ENCODE measurements at places on chromosomes 1 and 21.

- DNase-seq = no peak
Observed at GRCh38 chr1:77803371-77803770, 23.9 kb downstream of the MIGA1 start.

DNA sequence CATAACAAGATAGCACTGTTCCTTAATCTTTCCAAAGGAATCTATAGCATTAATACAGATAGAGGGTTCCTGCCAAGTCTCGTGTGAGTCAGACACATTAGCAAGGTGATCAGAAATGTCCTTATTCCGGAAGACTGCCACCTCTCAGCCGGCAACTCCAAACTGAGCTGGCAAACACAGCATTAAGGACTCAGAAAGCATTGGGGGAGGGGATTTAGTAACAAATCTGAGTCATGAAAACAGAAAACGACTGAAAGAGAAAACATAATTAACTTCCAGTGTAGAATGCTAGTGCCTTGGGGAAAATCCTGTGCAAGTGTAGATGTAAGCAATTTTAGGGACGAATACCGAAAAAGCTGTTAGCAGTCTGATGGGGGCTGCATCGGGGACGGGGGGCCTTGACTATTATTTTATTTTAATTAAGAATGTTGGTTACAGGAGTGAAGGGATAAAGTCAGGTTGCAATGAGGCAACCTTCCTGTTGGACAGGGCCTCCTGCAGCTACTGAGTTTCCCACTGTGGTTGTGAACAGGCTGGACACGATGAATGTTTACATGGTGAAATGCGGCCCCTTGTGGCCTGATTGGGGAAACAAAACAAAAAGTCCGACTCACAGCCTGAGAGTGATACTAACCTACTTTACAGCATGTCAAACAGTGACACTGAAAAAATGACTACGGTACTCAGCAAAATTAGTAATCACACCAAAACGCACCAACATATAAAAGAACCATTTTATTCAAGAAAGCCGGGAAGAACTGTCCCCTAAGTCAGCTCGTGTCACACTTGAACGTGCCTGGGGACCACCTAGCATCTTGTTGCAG is 20.7 kb downstream of the MIS18A start:
- peak; percentile 76 for DNase-seq

- DNase-seq = no peak
Observed at GRCh38 chr1:8782001-8782620, 35.3 kb downstream of the RERE start.

GRCh38 chr1:114010433-114011184 is 31.3 kb downstream of the OLFML3 start:
- no peak for DNase-seq

DNA sequence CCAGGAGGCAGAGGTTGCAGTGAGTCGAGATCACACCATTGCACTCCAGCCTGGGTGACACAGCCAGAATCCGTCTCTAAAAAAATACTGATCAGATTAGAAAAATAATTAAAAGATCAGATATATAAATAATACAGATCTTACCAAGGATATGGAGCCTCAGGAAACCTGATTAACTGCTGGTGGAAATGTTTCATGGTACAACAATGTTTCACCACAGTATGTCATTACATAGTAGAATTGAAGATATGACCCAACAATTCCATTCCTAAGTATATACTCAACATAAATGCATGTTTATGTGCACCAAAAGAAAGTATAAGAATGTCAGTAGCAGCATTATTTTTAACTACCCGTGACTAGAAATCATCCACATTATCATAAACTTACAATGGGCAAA is 41.7 kb downstream of the CD53 start:
- no peak for DNase-seq

DNA sequence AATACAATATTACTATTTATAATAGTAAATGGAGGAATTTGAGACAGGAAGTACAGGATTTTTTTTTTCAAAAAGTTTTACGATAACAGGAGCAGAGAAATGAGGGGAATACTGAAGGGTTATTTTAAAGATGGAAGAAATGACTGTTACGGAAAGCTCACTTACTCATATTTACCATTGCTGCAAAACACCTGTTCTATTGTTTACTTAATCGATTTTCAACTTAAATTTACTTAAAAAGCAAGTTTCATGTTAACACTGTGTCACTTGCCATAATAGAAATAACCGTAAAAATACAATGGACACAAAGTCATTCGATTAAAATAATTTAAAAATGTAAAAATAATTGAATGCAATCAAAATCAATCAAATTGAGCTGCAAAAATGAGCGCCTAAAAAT is 3.4 kb upstream of the EXO1 start:
- DNase-seq = no peak

- DNase-seq = peak; percentile 50
Observed at GRCh38 chr1:61051719-61052394, 30.5 kb upstream of the NFIA start.

DNA sequence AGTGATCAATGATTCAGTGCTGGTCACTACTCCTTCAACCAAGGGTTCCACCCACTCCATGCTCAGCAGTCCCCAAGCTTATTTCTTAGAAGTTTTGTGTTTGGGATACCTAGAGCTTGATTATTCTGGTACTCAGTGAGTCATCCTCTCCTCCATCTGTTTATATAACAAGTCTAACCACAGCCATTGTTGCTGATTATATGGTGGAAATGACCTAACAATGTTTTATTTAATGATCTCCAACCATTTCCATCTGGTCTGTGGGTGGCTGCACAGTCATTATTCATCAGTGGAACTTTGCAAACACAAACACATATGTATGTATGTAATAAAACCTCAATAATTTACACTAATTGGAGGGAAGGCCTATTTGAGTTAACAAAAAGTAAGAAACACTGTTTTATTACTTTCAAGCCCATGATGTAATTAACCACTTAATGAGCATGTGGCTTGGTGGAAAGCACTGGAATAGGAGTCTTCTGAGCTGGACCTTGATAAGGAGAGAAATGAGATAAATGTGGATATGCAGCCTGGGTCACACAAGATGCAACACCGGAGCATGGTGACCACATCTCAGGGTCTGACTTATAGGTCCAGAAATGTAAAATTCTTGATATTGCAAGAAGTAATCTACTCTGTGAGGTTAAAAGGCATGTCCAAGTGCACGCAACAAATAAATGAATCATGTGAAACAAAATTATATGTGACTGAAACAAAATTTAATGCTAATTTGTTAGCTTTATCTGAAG is 99.0 kb upstream of the WLS start:
- no peak for DNase-seq

DNA sequence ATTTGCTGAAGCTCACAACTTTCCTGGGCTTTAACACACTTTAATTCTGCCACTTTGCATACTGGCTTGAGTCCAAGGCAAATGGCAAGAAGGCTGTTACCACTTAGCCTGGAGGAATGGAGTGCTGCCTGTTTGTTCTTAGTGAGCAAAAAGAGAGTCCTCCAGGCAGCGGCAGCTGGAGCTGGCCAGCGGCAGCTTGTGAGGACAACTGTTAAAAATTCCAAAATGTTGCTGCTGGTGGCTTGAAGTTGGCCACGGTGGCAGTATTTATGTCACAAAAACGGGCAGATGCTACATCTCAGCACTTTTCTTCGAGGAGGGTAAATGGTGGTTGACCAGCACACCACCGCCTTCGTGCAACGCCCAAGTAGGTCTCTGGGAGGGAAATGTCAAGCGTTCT is 27.3 kb downstream of the STPG1 start:
- DNase-seq = peak; percentile 2

GRCh38 chr1:183209533-183210158 is 23.6 kb downstream of the LAMC2 start:
- peak; percentile 45 for DNase-seq

GRCh38 chr1:185054365-185055060 is 9.2 kb downstream of the RNF2 start:
- no peak for DNase-seq

DNA sequence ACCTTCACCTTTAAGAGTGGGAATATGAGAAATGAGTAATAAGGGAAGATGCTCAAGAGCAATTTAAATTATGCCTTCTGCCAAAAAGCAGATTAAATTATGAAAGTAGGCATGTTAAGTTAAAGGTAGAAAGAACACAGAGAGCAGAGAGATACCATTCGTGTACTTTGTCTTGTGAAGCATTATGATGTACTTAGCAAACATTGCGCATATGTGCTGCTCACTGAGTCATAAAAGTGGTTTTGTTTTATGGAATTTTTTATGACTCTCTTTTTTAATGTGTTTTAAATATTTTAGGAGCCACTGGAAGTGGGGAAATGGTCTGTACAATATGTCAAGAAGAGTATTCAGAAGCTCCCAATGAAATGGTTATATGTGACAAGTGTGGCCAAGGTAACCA is 35.3 kb downstream of the MTF2 start:
- DNase-seq = no peak

DNA sequence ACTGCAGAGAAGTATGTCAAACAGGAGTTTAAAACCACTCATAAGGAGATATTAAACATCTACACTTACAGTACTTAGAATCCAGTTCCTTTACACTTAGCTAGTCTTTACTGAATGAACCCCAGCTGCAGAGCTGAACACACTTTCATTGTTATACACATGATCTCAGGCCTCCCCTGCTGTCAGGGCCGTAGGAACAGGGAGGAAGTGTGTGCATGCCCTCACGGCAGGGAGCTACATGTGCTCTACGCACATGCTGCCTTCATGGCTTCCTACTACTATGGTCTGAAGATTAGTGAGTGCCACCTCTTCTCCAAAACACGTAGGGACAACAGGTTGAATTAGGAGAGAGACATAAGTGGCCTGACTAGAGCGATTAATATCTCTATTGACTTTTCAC is 191.5 kb downstream of the SIPA1L2 start:
- no peak for DNase-seq

DNA sequence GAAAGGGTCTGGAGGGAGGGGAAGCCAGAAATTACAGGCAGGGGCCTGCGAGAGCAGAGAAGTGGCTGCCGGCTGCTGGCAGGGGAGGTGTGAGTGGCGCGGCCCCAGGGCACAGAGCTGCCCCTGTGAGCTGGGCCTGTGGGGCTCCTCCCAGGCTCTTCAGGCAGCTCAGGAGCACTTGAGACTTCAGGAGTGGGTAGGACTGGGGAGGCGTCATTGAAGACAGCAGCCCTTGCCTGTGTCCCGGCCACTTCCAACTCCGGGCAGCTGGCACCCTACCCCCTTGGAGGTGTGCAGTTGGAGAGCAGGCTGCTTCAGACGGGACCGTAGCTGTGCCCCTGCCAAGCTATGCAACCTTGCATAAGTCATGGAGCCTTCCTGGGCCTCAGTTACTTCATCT is 87.5 kb upstream of the ACTL8 start:
- peak; percentile 24 for DNase-seq

- DNase-seq = no peak
Observed at GRCh38 chr1:179761846-179762640, 19.0 kb downstream of the FAM163A start.

DNA sequence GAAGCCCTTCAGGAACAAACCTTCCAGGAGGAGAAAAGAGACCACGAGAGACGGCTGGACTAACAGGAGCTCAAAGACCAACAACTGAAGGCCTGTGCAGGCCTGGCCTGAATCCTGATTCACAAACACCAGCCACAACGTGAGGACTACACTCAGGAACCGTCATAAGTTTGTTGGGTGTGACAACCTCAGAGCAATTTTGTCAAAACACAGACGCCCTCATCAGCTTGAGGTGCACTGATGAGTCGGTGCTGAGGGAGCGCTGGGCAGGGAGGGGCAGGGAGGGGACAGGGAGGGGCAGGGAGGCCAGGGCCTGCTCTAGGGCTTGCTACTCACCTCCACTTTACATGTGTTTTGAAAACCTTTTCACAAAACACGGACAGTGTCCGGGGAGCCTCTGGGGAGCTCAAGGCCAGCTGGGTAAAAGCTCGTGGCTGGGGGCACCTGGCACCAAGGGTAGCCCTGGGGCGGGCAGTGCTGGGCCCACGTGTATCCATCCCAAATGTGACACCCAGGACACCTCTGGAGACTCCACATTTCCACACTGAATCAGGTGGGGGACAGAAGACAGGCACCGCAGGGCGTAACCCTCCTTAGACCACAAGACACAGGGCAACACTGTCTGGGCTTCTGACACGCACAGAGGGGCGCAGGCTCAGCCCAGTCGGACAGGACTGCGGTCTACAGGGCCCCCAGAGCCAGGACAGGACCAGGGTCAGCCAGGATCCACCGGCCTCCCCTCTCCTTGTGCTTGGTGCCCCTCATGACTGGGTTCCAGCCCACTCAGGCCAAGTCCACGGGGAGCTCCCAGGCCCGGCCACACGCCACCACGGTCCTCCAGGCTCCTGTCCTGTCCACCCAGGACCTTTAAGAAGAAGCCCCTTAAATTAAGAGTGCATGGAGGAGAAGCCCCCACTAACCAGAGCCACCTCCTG is 16.5 kb downstream of the LSS start:
- DNase-seq = no peak

DNA sequence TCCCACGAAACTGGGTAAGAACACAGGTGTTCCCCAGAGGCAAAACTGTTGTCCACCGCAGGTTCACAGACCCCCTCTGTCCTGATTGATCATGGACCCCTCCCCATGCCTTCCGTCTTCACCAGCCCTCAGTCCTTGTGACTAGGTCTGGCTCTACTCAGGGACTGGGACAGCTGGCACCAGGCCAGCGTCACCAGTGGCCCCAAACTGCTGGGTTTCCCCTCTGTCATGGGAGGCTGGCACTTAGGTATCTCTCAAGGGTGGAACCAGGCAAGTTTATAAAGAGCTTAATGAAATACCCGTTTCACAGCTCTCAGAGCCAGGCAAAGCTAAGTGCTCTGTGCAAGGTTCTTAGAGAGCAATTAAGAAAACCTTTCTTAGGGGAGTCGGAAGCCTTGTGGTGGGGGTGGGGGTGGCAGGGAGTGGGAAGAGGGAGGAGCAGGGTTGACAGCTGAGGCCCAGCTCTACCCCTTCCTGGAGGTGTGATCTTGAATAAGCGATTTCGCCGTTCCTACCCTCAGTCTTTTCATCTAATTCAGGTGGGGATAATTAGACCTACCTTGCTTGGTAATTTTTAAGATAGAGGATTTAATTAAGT is 35.0 kb upstream of the IFNLR1 start:
- DNase-seq = no peak

- peak; percentile 28 for DNase-seq
Observed at GRCh38 chr1:109274533-109275476, 8.1 kb downstream of the PSRC1 start.

Data from NCI-H2029 (cell line).